ENCODE measurements at places on chromosomes 2 and 18. TPM values are rescaled to one million over a fixed set of nuclear protein-coding genes. Genes with fewer than 3 reads are reported as not detected.
A peak's percentile ranks its signal among the peaks of the same experiment; 100 is the strongest.

DNA sequence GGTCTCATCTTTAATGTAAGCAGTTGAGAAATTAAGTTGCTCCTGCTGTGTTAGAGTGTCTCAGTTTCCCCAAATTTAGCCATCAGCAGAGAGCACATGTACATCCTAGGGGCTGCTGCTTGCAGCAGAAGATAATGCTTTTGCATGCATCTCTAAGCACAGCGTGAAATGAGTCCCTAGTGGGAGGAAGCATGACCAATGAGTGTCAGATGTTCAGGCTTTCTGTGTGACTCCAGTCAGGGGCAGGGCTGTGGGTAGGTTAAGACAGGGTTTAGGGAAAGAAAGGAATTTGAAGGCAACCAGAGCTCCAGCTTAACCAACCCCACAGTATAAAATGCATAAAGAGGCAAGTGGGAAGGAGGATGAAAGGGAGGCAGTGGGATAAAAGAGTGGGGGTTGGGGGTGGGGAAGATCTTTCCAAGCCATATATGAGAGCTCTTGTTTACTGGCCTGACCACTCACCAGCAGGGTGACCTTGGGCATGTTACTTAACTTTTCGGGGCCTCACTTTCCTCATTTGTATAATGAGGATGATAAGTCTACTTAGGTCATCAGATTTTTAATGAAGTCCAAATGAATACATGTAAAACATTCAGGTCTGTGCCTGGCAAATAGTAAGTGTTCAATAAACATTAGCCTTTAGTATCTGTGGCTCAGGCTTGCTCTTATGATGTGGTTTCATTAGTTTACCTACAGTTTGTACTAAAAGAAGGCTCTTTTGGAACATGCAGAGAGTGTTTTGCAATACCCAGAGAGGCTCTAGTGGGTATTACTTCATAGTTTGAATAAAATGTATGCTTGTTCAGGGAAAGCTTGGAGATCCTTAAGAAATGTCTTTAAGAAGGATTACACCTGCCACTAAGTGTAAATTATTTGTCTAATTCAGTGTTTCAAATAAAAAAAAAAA, 42.7 kb upstream of the PELI1 start:
- DNase-seq, result no peak

The MAP2 gene
- under 0.01 TPM for total RNA-seq

- no peak for DNase-seq
These were observed 43.6 kb downstream of the KCNG3 start for GRCh38 chr2:42450136-42450535.

DNA sequence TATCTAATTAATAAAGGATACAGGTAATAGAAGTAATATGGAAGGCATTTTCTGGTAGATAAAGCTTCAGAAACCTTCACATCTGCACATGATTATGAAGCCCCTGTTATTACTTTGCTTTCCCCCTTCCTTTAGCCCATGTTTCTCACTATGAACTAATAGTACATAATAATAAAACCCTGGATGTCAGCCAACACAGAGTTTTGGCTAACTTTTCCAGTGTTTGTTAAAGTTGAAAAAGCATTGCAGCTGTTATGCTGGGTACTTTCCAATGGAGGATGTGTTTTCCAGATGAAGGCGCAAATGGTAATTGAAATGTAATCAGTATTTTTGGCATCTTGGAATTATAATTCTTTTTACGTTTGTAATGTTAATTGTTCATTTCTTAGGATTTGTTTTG, 43.5 kb downstream of the SPTBN1 start:
- no peak for DNase-seq

DNA sequence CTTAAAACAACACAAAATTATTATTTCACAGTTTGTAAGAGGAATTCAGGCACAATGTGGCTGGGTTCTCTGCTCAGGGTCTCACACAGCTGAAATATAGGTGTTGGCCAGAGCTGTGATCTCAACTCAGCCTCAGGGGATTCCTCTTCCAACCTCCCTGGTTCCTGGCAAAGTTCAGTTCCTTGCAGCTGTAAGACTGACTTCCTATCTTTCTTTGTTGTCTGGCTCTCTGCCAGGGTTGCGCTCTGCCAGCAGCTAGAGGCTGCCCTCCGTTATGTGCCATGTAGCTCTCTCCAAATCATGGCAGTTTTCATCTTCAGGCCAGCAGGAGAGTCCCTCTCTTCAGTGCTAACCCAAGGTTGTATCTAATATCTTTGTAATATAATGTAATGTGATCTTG, 272.5 kb upstream of the KCNJ3 start:
- DNase-seq, result peak; percentile 35

DNA sequence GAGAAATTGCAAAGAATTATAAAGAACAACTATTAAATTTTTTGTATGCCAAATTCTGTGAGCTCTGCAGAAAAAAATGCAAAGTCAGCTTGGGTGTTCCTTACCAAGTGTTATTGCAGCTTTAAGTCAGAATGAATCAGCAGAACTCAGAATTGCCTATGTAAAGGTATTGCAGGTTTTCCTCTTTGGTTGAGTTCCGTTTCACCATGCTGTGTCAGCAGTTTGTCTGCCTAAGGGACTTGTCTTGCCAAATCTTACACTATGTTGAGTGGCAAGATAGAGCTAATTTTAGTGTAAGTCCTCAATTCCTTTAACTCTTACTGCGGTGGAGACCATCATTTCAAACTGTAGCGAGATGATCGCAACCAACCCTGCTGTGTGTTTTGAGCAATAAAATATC, 38.8 kb downstream of the ADAM23 start:
- peak; percentile 33 for DNase-seq

DNA sequence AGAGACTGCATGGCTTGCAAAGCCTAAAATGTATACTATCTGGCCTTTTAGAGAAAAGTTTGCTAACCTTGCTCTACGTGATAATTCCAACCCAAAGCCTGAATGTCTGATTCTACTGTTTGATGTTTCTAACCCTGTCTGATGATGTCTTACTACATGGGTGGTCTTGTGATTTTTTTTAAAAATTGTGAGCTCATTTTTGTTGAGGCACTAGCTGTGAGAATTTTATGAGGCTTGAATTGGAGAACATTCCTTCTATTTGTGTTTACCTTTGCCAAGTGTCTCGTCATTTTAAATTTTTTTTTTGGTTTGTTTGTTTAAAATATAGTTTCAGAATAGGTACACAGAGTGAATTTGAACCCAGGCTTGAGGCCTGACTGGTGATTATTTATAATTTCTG, 15.2 kb upstream of the LTBP1 start:
- DNase-seq, result no peak

GRCh38 chr2:214560176-214560575, 149.3 kb downstream of the VWC2L start:
- no peak for DNase-seq

DNA sequence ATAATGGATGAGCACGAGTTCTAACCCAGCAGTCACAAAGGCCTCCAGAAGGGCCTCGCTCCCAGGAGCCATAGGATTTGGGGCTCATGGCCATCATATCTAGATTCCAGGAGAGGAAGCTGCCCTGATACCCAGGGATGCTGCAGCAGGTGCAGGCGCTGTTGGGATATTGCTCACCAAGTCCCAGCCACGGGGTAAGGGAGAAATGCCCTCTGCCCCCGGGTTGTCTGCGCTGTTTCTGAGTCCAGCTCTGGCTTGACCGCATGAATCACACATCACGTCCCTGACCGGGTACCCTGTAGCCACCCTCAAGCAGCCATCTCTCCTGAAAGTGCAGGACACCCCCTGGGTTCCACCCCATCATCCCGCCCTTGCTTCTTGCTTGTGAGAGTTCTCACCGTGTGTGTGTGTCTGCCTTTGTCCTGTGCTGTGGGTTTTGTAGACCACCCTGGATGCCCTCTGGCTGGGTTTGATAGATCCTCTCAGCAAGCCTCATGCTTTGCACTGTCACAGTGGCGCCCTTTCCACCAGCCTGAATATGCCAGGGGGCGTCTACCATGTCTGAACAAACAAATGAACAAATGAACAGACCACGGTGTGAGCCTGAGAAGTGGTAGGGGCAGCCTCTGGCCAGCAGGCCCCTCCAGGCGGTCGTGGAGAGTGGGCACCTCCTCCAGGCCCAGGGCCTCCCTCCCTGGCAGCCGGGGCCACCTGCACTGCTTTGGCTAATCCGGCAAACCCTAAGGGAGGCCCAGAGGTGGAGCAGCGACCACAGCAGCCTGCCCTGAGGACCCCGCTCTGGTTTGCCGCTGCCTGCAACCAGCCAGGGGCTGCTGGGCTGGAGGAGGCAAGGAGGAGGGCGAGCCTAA, 32.1 kb downstream of the ADRA2B start:
- DNase-seq, result no peak

The CLEC4F gene
- total RNA-seq, result not detected

DNA sequence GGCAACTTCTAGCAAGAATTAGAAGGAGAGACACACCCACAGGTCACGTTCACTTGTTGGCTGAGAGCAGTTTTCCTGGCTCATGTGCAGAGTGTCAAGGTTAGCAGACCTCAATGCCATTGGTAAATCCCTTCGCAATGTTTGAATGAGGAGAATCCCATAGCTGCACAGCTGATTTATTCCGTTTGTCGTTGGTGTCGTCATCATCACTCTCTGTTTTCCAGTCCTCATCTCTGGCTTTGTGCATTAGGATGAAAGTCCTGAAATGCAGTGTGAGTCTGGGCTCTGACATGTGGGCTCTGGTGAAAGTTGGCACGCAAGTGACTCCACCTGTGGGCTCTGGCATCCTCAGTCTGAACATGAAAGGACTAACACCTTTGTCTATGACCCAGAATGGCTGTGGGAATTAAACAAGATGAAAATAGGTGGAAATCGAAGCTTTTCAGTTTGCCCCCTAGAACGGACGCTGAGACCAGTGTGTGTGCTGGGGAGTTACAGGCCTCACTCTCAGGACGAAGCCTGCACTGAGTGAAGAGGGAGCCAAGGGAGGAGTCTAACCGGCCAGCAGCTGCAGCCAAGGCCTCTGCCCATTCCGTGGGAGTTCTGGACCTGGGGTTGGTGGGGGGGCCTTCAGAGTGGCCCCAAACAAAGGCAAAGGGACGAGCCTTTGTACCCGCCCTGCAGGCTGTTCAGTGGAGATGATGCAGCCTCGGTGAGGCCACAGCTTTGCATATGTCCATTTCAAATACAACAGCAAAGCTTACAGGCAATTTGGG, 74.8 kb upstream of the ZNF516 start:
- no peak for DNase-seq

GRCh38 chr18:78605255-78605654, 374.4 kb upstream of the SALL3 start:
- DNase-seq, result no peak

GRCh38 chr2:220786216-220786615, 785.9 kb downstream of the EPHA4 start:
- DNase-seq, result no peak

DNA sequence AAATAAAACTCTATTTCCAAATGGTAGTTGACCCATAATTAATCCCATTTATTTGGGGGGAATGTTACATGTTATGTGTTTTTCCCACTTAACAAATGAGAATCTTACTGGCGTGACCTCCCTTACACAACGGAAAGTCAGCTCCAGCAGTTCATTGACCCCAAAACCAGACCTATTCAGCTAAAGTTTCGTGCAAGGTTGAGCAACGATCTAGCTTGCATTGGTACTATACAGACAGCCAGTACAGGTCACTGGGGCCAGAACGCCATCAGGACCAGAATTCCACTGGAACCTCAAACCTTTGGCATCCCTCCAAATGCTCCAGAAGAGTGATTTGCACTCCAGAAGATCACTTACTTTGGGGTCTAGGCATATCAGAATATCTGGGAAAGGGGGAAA, 6.8 kb upstream of the CTAGE1 start:
- no peak for DNase-seq

The BCL11A gene
- 65.4 TPM for total RNA-seq

- no peak for DNase-seq
These were observed 18.1 kb upstream of the DNAH7 start for GRCh38 chr2:196086517-196087368.

DNA sequence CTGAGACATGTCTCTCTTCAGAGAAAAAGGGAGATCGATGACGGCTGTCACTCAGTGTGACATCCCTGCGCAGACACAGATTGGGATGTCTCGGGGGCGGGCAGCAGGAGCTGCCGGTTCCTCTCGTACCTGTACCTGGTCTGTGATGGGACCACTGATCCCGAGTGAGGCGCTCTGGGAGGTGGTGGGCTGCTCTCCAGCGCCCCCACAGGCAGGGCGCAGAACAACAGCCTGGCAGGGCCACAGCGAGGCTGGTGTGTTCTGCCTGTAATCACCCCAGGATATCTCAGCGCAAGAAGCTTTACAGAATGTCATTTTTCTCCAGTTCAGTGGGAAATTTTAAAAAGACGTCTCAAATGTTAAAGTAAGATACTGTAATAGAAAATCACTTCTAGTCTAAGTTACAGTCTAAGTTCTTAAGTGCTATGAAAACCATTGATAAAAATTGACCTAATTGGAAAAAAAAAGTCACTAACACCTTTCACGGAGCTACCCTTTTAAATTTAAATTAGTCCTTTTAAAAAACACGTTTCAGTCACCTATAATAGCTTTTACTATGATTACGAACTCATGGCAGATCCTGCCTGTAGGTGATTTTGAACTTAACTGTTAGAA, 189.8 kb downstream of the SNTG2 start:
- peak; percentile 26 for DNase-seq

GRCh38 chr2:5587766-5588165, 104.4 kb upstream of the SOX11 start:
- no peak for DNase-seq

DNA sequence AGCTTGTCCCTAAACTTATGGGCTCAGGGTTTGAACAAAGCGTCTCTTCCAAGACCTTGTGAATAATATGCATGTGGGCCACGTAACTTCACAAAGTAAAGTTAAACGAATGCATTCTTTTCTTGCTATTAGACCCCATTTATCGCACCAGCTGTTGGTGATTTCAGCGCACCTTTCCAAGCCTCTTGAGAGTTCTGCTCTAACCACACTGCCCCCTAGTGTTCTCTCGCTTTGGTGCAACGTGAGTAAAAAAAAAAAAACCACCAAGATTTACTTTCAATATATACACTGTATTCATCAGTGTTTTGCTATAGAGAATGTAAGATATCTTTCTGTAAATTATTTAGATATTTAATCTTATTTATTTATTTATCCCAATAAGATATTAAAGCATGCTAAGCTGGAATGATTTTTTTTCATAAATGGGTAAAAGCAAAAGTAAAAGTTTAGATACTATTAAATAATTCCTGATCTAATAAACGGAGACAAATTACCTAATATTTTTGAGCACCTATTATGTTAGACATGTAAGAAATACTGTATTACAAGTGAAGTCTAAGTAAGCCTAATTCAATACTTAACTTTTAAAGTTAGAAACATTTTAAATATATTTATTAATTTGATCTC, 459.5 kb downstream of the DLGAP1 start:
- DNase-seq, result peak; percentile 92

DNA sequence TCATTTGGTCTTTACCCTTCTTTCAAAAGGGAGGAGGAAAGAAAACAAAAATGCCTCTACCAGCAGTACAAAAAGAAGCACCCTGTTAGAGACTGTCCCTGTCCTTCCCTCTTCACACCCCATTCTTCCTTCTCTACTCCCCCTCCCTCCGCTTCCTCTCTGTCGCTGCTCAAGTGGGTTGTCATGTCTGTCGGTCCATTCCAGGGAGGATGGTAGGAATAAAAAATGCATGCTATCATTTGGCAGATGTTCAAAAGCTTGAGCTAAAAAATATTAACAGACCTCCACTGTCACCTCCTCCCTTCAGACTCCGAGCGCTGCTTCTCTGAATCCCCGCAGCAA, 482.0 kb downstream of the BCL11A start:
- DNase-seq, result no peak

All from hematopoietic multipotent progenitor cell (in vitro differentiated cells).